ENCODE measurements at places on chromosomes 12 and 14.
A peak's percentile ranks its signal among the peaks of the same experiment; 100 is the strongest.

- no peak for DNase-seq
Observed at GRCh38 chr14:66496911-66497310, 10.7 kb downstream of the CCDC196 start.

- no peak for DNase-seq
Observed at GRCh38 chr12:123199936-123200335, 33.0 kb downstream of the MPHOSPH9 start.

DNA sequence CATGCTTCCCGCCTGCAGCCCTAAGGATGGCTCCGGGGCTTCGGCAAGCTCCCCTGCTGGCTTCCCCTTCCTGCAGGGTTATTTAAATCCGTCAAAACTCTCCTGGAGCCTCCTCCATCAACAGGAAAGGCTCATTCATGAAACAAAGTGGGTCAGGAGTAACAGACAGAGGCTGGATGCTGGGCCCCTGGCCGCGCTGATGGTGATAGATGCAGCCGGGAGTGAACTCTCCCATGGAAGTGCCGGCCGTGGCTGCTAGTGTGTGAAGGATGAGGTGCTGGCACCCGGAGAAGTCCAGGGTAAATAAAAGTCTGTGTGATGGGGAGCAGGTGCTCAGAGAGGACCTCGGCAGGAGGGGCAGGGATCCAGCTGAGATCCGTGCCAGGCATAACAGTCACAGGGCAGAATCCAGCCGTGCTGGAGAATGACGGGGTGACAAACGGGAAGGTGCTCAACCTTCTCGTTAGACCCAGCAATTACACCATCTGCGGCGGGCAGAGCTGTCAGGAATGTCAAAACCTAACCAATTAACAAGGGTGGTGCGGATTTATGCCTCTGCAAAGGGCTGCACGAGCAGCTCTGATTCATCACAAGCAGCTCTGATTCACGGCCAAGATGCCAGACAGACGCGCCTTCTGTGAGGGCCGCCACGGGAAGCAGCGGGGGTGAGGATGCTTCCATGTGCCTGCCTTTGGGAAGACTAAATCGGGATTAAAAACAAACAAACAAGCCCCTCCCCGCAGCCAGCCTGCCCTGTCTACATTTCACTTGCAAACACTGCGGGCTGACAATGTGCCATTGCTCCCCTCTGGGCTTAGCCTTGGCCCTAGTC is 55.6 kb downstream of the SYNE3 start:
- peak; percentile 11 for DNase-seq

DNA sequence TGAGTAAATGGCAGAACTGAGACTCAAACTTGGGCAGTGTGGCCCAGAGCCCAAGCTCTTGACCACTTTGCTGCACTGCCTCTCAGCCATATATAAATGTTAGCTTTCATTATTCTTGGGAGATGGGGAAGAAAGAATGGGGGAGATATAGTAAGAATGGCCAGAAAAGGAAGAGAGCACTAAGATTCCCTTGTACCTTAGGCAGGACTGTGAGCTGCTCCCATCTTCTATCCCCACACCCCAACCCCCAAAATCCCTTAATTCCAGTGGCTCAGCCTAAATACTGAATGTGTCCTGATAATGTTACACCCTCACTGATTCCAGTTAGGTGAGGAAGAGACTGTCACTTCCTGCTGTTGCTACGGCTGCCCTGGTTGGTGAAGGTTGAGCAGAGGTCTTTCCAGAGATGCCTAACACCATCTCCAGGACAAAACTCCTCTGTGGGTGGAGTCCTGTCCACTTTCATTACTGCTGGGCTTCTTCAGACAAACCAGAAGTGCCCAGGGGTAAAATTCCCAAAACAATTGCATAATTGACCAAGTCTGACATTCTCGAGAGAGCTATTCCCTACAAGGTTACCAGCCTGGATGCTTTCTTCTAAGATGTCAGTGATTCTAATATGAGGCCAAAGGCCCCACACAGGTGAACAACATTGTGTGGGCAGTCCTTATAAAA is 51.8 kb downstream of the GNG2 start:
- DNase-seq: peak; percentile 2

GRCh38 chr12:70043490-70044138 is 199.6 kb upstream of the CNOT2 start:
- DNase-seq: no peak
